ENCODE measurements at places on chromosomes 3 and 15.

DNA sequence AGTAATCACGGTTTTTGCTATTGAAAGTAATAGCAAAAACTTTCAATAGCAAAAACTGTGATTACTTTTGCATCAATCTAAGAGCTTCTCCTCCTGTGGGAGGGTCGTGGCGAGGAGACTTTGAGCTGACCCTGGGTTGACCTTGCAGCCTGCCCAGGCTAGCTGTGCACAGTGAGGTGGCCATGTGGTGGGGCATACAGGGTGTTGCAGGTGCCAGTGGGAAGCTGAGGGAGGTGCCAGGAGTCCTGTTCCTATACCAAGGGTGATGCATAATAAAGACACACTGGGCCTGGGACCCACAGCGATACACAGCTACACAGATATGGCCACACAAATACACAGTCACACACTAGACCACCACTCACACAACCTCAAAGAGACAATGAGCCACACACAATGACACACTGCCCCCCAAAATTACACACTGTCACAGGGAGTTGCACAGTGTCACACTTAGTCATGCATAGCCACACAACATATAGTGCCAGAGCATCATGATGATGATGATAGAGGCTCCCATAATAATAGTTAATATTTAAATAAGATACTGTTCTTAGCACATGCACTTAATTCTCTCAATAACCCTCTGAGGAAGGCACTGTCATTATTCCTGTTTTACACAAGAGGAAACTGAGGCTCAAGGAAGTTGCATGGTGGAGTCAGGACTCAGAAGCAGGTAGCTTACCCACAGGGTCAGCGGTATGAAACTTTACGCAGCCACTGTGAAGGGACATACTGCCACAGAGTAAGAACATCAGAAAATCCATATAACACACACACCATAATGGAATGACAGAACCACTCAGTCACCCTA is 6.3 kb downstream of the PLCD1 start:
- no peak for DNase-seq

DNA sequence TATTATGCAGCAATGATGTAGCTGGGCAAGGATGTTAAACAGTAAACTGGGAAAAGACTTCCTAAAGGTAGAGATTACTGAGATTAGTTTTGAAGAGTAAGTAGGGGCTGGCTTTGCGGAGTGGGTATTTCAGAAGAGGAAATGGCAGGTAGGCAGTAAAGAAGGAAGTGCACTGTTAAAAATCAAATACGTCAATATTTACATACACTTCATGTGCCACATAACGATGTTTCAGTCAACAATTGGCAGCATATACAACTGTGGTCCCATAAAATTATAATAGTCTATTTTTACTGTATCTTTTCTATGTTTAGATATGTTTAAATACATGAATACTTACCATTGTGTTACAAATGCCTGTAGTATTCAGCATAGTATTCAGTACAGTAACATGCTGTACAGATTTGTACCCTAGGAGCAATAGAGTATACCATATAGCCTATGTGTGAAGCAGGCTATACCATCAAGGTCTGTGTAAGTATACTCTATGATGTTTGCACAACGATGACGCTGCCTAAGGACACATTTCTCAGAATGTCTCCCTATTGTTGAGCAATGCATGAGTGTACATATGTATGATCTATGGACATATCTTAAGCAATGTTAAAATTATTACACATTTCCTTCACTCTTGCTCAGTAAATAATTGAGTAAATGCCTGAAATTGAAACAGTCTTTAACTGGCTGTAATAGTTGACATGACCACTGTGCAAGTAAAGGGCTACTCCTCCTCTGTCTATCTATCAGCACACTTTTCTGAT is 196.7 kb downstream of the ISL2 start:
- no peak for DNase-seq

DNA sequence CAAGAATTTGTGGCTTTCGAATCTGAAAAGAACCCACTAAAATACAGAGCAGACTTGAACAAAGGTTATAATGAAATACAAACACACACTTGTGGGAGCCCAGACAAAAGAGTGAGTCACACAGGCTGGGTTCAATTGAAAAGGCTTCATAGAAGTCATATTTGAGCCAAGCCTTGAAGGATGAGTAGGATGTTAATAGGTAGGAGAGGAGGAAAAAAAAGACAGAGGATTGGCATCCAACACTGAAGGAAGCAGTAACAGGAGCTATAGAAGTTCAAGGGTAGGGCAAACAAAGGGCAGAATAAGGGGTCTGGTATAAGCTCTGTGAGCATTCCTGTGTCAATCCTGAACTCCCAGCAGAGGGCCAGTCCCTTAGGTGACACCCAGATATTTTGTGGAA is 325.4 kb downstream of the FOXP1 start:
- no peak for DNase-seq

DNA sequence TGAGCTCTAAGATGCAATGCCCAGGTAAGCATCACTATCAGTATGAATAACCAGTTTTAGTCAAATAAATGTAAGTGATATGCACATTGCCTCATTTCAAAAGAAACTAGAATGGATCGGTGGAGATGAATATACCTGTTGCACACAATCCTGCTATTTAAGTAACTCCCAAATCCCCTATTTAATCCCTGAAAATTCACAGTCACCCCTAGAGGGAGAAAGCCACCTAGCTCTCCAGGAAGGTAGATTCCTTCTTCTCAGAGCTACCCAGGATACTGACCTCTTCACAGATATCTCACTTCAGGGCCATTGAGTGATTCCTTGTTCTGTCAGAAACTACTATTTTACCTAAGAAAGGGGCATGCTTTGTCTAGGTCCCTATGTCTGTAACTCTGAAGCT is 11.7 kb downstream of the LSAMP start:
- no peak for DNase-seq

- no peak for DNase-seq
Observed at GRCh38 chr3:2714834-2715233, 395.3 kb downstream of the IL5RA start.

DNA sequence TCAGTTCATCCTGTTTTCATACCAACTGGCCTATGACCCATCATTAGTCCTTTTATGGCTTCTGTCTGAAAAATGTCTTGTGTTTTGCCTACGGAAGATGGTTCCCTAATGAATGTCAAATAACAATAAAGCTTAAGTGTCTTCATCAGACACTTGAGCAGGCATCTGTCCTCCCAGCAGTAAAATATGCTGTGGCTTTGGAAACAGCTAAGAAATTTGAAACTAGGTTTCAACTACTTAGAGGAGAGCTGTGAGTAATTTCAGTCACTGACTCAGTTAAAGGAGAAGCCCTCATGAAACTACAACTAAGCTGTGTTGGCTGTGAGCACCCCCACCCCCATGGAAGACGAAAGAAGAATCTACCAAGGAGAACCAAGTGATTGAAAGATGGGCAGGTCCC is 409.4 kb upstream of the PPP2R3A start:
- no peak for DNase-seq

DNA sequence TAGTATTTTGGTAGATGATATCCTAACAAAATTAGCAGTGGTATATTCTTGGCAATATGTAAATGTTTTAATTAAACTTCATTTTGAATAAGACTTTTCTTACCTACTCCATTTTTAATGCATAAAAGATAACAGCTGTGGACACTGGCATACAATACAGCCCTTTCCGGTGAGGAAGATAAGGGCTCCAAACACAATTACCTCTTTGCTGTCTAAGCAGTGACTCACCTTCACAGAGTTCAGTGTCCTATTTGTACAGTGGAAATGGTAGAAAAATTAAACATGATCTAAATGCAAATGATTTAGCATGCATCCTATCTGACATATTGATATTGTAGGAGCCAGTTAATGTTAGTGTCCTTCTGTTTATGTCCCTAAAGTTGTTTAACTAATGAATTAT is 969.4 kb downstream of the PLOD2 start:
- no peak for DNase-seq

- DNase-seq: no peak
Observed at GRCh38 chr15:100531204-100531603, 2.5 kb upstream of the CERS3 start.

DNA sequence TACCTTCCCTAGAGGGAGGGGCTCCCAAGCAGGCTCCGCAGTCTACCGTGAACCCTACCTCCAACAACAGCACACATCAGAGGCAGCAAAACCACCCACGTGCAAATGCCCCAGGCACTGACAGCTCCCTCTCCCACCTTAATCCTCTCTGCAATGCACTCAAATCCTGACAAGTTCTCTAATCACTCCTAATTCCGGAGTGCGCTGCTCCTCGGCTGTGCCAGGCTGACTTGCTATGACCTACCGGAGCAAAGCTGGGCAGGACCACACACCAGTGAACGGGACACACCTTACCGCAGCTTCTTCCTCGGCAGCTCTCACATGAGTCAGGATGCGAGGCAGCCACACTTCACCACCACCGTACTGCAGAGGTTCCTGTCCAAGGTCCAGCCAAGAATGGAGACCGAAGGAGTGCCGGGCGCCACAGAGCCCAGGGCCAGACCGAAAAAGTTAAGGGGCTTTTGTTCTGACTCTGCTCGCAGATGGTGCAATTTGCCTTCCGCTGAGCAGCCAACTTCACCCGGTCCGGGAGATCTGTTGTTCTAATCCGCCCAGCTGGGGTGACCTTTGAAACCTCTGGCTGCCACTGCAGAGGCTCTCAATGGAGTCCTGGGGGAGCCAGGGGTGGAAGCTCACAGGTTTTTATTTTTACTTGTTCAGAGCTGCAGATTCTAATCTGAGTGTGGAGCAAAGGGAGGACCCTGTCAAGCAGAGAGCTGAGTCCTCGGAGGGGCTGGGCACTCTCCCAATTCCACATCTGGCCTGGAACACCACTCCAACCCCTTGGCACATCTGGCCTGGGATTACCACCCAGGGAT is 84.4 kb downstream of the MYLK start:
- peak; percentile 76 for DNase-seq

GRCh38 chr15:38217788-38218609 is 34.6 kb upstream of the SPRED1 start:
- DNase-seq: no peak

GRCh38 chr15:67907184-67907723 is 67.4 kb upstream of the RNU6-1 start:
- DNase-seq: no peak

- DNase-seq: peak; percentile 30
Observed at GRCh38 chr15:64772488-64772887, 2.9 kb downstream of the RBPMS2 start.

GRCh38 chr15:79973456-79974195 is 2.6 kb upstream of the BCL2A1 start:
- DNase-seq: no peak

DNA sequence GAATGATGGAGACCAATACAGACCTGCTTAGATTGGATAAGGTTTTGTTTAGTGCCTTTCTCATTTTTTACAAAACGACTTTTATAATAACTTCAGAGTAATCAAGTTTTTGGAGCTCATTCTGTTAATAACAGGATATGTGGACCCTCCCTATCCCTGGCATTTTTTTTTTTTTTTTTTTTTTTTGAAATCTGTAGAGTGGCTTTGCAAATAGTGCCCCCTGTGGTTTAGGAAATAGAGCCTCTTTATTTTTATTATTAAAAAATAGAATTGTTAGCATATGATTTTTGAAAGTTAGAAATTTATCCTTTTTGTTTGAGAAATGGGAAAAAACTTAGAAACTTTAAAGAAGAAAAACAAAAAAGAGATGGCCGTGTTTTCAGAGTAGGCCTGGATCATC is 11.4 kb downstream of the SKIL start:
- DNase-seq: no peak

DNA sequence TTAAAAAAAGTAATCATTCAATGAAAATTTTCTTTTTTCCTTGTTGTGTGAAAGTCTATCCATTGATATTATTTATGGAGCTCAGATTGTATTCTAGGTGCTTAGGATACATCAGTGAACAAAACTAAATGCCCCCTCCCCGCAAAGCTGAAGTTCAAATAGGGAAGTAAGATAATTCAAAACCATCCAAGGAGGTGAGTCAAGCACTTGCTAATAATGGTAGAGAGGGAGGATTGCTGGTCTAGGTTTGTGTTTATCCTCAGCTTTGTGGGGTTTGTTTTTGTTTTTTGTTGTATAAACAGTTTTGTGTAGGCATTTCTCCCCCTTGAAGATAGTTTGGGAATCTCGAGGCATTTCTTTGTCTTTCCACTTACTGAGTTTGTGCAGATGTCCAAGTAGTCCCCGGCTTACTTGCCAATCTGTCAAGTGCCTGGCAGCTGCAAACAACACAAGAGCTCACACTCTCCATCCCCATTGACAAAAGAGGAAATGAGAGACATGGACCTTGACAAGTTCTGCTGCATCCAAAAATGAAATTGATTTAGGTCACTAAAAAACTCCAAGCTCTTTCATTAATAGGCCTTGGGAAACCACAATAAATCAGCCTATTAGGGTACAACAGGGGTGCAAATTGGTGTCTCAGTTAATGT is 575.8 kb upstream of the TBL1XR1 start:
- no peak for DNase-seq

GRCh38 chr3:42175386-42176240 is 84.5 kb downstream of the TRAK1 start:
- DNase-seq: no peak

GRCh38 chr3:50603261-50604109 is 8.1 kb downstream of the CISH start:
- no peak for DNase-seq

DNA sequence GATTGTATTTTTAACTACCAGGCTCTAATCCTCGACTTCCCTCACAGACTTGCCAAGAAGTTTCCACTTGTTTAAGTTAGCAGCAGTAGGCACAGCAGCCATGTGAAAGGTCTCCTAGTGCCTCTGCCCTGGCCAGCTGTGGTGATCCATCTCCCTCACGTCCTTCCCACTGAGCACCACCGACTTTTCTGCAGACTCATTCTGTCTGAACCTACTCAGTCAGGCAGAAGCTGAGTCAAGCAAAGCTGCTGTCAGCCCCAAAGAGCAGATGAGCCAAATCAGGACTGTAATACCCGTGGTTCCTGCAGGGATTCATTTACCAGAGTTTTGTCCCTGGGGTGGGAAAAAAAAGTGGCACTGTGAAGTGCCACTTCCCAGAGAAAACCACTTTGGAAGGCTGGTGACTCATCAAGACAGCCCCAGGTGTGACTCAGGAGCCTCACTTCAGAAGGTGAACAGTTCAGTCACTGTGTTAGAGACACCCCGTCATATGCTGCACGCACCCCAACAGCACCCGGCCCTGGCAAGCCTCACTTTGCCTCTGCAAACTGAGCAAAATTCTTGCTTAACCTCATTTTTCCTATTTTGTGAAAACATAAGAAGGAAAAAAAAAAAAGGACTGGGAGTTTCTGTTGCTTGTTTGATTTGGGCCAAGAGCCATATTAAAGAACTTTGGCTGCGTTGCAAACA is 76.0 kb downstream of the WWTR1 start:
- peak; percentile 65 for DNase-seq

GRCh38 chr15:69066007-69066995 is 51.8 kb downstream of the NOX5 start:
- no peak for DNase-seq
